Naive thymus-derived CD8-positive, alpha-beta T cell (primary cell): ENCODE measurements at places on chromosomes 6 and 20.

GRCh38 chr6:24229696-24230405, 103.8 kb downstream of the NRSN1 start:
- DNase-seq, result no peak

- no peak for DNase-seq
Observed at GRCh38 chr6:87196275-87196842, 41.0 kb downstream of the ZNF292 start.

DNA sequence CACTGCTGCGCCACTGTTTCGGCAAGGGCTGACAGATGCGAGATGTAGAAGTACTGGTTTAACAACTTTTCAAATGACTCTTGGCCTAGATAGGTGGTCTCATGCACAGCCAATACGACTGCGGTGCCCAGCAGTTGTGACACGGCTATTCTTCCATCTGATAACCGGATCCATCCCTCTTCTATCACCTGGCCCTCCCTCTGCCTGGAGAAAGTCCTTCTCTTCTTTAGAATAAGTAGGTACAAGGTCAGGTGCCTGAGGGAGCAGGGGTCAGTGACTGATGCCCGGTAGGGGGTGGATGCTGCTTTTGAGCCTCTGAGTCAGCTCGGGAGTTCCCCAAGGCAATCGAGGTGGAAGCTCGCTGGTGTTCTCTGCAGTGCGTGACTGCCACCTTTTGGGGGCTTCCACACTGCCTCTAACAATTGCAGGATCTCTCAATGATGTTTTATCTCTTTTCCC, 166.8 kb upstream of the GRIK2 start:
- no peak for DNase-seq

DNA sequence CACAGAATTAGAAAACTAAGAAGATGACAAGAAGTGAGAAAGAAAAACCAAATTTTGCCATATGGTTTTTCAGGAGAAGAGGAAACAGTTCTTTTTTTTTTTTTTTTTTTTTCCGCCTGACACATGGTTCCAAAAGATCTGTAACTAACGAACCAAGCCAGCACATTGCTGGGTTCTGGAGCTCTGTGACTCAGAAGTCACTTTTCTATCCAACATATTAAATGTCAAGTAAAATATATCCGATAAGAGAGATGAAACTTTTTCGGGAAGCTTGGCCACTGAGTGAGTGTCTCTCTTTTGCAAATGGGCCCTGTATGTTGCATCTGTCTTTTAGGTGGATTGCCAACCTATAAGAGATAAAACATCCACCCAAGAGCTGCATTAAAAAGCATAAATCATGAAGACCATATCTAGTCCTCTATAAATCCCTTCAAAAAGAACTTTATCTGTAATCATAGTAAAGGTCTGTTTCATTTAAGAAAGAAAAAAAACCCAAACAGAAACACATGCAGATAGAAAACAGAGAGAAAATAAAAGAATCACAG, 4.6 kb downstream of the METTL24 start:
- no peak for DNase-seq

GRCh38 chr20:25145131-25145530, 50.4 kb upstream of the ENTPD6 start:
- DNase-seq, result no peak

- no peak for DNase-seq
Observed at GRCh38 chr6:95879856-95880255, 135.9 kb upstream of the FUT9 start.

- no peak for DNase-seq
Observed at GRCh38 chr6:54646951-54647664, 199.5 kb upstream of the FAM83B start.

DNA sequence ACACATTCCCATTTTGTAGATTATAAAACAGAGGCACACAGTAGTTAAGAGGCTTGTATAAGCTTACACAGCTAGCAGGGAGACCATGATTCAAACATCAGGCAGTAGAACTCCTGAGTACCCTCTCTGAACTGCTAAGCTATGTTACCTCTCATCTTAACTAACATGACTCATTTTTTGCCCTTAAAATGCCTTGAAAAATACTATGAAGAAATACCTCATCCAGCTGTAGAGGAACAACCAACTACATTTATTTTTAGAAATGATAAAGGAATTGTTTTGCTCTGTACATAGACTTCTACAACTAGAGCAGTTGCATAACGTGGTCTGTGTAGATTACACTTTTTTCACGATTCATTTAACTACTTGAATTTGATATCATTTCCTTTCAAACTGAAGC, 102.1 kb downstream of the FLRT3 start:
- no peak for DNase-seq

GRCh38 chr6:109644131-109644530, 46.9 kb downstream of the AK9 start:
- no peak for DNase-seq

DNA sequence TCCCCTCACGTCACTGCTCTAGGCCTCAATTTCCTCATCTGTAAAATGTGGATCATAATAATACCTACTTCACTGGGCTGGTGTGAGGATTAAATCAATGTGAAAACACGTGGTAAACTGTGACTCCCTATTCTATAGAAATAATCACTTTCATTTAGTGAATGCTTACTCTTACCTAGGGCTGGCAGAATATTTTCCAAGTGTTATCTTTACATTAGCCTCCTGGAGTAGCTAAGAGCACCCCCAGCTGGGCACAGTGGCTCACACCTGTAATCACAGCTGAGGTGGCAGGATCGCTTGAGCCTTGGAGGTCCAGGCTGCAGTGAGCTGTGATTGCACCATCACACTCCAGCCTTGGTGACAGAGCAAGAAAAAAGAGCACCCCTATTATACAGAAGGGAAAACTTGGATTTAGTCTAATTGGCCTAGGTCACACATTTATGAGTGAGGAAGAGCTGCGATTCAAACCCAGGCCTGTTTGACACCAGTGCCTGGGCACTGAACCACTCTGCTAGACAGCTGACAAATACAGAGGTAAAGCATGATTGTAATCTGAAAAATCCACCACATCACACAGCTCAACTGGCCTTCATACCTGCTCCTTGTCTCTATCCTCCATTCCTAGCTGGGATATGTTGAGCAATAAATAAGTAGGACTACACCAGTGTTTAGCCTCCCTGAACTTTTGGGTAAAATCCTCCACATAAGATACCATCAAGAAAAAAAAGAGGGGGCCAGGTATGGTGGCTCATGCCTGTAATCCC, 1.4 kb upstream of the SNTA1 start:
- no peak for DNase-seq

DNA sequence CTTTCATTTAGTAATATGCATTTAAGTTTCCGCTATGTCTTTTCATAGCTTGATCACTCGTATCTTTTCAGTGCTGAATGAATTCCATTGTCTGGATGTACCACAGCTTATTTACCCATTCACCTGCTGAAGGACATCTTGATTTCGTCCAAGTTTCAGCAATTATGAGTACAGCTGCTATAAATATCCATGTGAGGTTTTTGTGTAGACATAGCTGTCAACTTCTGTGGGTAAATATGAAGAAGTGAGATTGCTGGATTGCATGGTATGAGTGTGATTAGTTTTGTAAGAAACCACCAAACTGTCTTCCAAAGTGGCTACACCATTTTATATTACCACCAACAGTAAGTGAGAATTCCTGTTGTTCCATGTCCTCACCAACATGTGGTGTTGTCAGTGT, 79.2 kb upstream of the STMND1 start:
- no peak for DNase-seq

- DNase-seq, result no peak
Observed at GRCh38 chr6:88174906-88175305, 8.8 kb upstream of the CNR1 start.

DNA sequence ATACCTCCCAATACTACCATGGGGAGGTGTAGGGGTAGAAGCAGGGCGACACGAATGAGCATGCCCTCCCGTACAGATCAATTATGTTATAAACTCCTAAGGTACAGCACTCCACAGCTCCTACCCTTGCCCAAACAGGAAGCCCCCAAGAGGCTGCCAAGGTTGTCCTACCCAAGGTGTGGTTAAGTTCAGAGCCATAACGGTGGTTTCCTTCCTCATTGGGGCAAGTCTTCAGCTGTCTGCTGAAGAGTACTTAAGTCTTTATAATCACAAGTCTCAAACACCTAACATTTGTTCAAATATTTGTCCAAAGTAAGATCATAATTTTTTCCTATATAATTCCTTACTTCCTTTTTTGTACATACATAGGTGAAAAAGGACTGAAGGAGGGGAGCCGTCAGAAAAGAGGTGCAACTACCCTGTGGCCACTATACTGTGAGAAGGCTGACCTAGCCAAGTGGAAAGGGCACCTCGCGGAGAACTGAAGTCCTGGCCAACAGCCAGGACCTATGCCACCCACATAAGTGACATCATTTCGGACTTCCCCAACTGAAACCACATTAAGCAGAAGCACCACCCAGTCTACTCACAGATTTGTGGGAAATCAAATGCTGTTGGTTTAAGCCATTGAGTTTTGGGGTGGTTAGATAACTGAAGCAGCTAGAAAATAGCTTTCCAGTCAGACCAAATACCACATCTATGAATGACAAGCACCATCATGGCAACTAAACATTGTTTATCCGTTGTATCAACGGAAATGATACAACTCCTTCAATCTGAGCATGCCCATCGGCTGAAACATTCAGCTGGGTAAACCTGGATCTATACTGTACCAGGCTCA, 2.9 kb upstream of the RAB22A start:
- DNase-seq, result peak; percentile 87

DNA sequence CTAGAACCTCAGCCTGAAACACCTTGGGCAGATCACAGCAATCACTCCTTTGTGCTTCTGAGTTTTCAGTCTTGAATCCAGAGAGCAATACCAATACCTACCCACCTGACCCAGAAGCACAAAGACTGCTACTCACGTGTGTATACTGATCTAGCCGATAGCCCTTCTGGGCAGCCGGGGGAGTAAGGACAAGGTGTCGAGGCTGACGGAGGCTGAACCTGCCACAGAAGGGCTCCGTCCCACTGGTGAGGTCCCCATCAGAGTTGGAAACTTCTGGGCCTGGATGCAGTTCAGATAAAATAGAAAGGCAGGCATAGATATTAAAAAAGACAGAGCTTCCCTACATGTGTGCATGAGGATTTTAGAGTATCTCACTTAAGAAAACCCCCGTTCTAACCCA, 32.0 kb downstream of the PKHD1 start:
- no peak for DNase-seq

GRCh38 chr6:158047127-158047518, 65.5 kb downstream of the SYNJ2 start:
- peak; percentile 76 for DNase-seq

DNA sequence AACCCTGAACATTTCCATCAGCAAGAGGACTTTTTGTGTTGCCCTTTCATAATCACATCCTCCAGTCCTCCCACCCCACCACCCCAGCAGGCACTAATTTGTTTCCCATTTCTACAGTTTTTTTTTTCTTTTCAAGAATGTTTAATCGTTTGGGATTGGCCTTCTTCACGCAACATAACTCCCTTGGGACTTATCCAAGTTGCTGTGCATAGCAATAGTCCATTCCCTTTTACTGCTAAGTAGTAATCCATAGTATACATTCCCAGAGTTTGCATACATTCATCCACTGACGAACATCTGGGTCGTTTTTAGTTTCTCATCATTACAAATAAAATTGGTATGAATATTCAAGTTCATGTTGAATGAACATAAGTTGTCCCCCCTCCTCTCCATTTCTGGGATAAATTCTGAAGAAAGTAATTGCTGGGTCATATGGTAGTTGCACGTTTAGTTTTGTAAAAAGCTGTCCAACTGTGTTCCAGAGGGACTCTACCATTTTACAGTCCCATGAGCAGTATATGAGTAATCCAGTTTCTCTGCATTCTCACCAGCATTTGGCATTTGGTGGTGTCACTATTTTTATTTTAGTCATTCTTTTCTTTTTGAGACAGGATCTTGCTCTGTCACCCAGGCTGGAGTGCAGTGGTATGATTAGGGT, 90.8 kb downstream of the DOK5 start:
- no peak for DNase-seq

- no peak for DNase-seq
Observed at GRCh38 chr6:39791850-39792539, at the start of gene DAAM2. TSS of gene DAAM2 (plus strand) at chr6:39792376. CDS start at chr6:39856303, 63,927 bp downstream.

DNA sequence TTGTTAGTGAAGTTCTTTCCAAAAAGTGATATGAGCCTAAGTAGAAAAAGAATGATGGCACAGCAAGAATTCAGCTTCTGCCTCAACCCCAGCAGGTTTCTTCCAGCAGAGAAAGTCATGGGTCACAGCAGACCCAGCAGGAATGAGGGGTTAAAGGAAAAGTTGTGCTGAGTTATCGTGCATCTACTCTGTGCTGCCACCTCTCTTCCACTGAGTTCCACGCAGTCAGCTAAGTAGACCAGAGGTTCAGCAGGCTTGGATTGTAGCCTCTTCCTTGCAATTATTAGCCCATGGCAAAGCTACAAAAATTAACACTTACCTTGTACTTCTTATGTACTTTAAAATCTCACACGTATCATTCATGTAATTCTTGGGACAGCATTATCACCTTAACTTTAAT, 510.8 kb downstream of the PTPRT start:
- no peak for DNase-seq

GRCh38 chr20:48431653-48432493, 395.9 kb downstream of the PREX1 start:
- no peak for DNase-seq

DNA sequence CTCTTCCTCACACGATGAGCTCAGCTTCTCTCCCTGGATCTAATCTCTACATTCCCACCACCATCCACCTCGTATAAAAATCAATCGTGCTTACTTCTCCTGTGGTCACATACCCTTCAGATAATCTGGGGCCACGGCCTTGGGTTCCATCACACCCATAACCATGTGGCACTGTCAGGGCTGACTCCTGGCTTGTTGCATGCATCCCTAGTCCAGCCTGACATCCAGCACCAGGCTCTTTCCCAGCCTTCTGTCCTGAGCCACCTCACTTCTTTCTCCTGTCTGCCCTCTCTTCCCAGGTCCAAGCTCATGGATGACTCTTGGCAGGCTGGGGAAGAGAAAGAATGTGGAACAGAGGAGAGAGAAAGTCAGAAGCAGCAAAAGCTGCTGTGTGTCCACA, 199.8 kb downstream of the BACH2 start:
- no peak for DNase-seq

- DNase-seq, result no peak
Observed at GRCh38 chr6:168075216-168075615, 3.8 kb downstream of the FRMD1 start.

DNA sequence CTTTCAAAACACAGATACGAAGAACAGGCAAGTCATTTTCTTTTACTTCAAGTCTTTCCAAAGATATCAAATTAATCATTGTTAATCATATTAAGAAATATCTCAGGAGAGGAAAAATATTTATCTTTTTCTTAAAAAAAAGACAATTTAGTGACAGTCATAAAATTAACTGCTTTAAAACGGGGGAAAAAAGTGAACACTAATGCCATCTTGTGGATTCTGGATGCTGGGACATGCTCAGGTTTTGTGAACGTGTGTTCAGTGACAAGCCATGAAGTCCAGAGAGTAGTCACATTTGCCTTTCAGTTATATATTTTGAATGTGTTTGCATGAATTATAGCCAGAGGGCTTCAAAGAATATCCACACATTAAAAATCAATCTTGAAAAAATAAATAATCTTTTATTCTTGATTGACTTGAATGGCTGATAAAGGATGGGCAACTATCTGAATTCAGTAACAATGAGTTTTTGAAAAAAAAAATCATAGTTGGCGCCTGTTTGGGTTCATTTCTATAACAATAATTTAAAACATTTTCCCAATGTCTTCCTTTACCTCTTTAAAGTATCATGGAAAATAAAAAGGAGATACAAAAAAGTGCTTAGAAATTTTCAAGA, 74.7 kb upstream of the NOX3 start:
- DNase-seq, result no peak

- no peak for DNase-seq
Observed at GRCh38 chr6:154956771-154957522, 38.2 kb upstream of the TIAM2 start.

- no peak for DNase-seq
Observed at GRCh38 chr6:38714239-38715015, 684 bp upstream of the DNAH8 start.

GRCh38 chr6:113416170-113416569, 441.0 kb upstream of the MARCKS start:
- no peak for DNase-seq
